Suppressor macrophage treated with lipopolysaccharide for 1 hour (primary cell): ENCODE measurements at places on chromosomes 7 and 10.

GRCh38 chr10:113454341-113455061 is 98.4 kb upstream of the HABP2 start:
- DNase-seq: peak; percentile 70

DNA sequence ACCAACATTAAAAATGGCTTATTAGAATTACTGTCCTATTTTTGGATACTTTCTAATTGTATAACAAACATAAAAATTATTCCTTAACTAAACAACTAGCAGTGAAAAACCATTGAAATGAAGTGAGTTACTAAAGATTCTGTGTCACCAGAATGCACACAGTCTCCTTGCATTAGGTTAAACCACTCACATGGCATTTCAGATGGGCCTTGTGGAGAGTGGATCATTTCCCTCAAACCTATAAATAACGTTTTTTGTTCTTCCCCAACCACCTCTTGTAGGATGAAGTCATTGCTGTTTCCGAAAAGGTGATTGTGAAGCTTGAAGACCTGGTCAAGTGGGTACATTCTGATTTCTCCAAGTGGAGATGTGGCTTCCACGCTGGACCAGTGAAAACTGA is 38.4 kb downstream of the ARID5B start:
- peak; percentile 26 for DNase-seq

DNA sequence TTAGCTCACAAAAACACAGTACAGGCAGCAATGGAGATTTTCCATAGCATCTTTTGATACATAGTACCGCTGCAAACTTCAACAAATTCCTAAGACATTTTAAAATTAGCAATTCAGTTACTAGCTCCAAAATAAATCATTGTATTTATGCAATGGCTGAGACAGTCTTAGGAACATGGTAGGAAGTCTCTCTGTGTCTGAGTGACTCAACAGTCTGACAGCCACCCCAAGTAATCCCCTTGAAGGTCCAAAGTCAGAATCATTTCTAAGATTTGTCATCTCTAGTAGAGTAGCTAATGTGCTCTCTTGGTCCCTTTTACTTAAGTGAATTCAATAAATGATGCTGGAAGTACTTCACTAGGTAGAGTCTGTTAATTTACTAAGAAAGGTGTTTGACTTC is 93.8 kb upstream of the NOBOX start:
- no peak for DNase-seq

- no peak for DNase-seq
Measured at GRCh38 chr7:108122181-108122580, 8.0 kb downstream of the LAMB4 start.

DNA sequence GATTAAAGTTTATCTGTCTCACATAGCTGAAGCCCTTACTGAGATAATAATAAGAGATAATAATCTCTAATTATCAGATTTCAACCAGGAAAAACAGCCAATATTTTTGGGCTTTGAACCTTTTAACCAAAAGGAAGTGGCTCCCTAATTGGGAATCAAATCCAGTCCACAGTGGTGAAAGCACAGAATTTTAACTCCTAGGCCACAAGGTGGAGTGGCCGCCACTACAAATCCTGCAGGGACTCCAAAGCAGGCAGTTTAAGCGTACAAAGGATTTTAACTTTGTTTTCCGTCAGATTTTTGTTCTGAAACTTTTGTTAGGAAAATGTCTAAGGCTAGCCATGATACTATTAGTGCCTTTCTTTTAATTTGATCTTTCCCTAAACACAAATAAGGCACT is 99.6 kb upstream of the CCNY start:
- DNase-seq: no peak

DNA sequence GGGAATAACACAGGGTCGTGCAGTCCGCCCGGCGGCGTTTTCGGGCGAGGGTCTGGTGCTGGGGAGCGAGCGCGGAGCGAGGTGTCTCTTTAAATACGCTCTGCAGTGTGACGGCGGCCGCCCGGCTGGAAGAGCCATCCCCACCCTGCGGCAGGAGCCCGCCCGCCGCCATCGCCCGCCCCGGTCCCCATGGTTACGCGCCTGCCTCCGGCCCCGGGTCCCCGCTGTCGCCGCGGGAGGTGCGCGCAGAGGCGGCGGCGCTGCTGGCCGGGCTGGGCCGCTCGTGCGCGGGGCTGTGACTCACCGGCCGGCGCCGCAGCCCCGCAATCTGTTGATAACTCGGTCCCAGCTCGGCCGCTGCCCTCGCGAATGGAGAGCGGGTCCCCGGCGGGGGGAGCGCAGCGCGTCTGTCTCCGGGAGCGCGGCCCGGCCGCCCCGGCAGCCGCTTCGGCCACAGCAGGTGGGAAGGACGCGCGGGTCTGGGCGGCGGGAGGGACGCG is at the start of gene ADGRA1:
TSS of gene ADGRA1 (plus strand) at position 246 of the 500 bp plus-strand sequence. CDS start 986 bp downstream, outside the sequence.
- DNase-seq: no peak

DNA sequence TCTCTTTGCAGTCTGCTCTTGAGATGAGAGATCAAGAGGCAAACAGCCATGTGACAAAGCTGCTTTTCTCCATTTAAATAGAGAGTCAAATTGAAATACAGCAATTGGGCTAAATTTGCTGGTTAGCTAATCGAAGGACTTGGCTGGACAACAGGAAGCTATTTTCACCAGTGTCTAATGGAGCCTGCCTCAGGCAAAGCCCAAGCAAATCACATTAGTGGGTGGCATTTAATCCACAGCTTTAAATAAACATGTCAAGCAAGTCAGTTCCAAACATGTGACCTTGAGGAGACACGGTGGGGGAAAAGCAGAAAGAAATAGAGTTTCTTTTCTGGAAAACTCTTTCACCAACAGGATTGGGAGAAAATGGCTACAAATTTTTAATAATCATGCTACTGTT is 180.5 kb upstream of the AOAH start:
- DNase-seq: no peak

GRCh38 chr7:142556740-142557139 is 192.5 kb upstream of the PRSS1 start:
- peak; percentile 88 for DNase-seq

DNA sequence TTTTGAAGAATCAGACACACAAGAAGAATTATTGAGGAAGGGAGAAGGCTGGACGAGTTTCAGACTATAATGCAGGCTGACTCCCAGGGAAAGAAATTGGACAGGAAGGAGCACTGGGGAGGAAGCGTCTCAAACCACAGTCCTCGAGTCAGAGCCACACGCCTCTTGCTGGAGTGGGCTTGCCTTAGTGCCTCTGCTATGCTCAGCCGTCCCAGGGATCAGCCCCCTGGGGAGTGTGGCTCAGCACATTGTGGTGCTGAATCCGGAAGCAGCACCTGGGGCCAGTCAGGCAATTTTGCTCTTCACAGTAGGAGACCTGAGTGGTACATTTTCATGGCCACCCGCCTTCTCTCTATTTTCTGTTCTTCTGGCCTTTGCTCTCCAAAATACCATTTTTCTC is 67.4 kb upstream of the SLC35G1 start:
- no peak for DNase-seq

- DNase-seq: no peak
Measured at GRCh38 chr10:103171278-103171677, 21.8 kb downstream of the NT5C2 start.

- no peak for DNase-seq
Measured at GRCh38 chr7:158070222-158070920, 517.3 kb downstream of the PTPRN2 start.

- DNase-seq: no peak
Measured at GRCh38 chr10:90674928-90675327, 182.9 kb downstream of the HTR7 start.

- no peak for DNase-seq
Measured at GRCh38 chr7:117639966-117640365, 160.1 kb downstream of the CFTR start.

GRCh38 chr7:103077318-103077717 is 2.4 kb downstream of the ARMC10 start:
- no peak for DNase-seq

DNA sequence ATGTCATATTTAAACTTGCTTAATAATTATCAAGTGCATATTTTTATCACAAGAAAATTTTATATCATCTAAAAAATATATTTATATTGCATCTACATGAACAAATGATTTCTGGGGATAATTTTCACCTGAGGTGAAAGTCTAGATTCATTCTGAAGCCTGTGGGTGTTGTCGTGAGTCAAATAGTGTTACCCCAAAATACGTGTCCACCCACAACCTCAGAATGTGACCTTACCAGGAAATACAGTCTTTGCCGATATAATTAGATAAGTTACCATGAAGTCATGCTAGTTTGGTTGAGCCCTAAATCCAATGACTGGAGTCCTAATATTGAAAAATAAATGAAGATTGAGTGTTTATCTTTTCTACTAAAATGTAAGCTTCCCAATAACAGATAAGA is 203.0 kb upstream of the MDFIC start:
- DNase-seq: no peak

DNA sequence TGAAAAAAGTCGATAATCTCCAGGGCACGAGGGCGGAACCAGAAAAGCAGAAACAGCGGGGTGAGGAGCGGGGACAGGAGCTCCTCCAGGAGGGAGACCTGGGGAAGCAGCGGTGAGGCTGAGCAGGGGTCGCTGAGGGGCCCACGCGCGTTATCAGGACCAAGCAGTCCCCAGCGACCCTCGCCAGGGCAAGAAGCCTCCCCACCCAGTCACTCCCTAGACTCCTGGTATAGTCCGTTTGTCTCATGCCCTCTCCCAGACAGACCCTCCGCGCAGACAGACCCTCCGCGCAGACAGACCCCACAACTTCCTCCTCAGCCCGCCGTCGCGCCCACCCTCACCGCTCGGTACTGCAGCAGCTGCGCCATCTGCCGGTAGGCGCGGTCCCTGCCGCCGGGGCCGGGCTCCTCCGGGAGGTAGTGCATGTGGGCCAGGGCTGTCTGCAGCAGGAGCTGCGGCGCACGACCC is 6.3 kb downstream of the ATG9B start:
- peak; percentile 68 for DNase-seq

- no peak for DNase-seq
Measured at GRCh38 chr7:151179946-151180345, 7.1 kb downstream of the ASB10 start.

GRCh38 chr7:157807510-157807909 is 470.7 kb downstream of the DNAJB6 start:
- DNase-seq: no peak

- DNase-seq: no peak
Measured at GRCh38 chr10:7117806-7118674, 292.8 kb downstream of the SFMBT2 start.

DNA sequence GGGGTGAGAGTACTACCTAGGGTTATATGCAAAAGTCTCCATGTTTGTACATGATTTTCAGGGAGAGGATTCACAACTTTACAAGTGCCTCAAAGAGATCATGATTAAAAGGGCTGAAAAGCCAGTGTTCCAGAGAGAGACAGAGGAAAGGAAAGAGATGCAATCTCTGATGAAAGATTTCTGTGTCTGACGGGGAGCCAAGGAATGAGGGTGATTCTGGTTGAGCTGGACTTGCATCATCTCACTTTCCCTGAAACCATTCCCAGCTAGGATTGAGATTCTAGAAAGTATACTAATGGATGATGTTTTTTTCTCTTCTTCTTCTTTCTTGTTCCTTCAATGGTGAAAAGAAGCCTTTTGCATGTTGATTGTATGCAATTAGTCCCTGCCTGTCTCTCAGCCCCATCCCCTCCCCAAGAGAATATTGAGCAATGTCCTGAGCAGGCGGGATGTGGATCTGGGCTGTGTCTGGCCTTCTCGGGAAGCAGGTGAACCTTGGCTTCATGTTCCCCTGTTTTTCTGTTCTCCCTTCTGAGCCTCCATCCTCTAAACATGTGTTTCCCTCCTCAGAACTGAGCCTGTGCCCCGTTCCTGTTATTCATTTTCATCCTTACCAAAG is 186.1 kb downstream of the ZNF365 start:
- DNase-seq: no peak

DNA sequence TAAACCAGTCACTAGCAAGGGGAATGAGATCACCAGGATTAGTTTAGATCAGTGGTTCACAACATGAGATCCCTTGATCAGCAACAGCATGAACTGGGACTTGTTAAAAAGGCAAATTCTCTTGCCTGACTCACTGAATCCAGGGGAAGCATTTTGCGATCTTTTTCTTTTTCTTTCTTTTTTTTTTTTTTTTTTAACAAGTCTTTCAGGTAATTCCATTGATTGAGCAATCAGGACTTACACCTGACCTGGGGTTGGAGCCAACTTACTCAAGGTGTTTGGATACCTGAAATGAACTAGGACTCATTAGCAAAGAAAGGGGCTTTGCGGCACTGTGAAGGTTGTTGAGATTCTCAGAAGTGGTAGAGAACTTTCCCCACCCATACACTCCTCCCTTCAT is 47.1 kb upstream of the PRR15 start:
- no peak for DNase-seq

GRCh38 chr7:98870121-98870651 is 372 bp upstream of the TMEM130 start:
- peak; percentile 80 for DNase-seq

GRCh38 chr7:150902078-150903033 is 50.0 kb downstream of the AOC1 start:
- DNase-seq: no peak
